ENCODE measurements at places on chromosomes 3 and 15.

DNA sequence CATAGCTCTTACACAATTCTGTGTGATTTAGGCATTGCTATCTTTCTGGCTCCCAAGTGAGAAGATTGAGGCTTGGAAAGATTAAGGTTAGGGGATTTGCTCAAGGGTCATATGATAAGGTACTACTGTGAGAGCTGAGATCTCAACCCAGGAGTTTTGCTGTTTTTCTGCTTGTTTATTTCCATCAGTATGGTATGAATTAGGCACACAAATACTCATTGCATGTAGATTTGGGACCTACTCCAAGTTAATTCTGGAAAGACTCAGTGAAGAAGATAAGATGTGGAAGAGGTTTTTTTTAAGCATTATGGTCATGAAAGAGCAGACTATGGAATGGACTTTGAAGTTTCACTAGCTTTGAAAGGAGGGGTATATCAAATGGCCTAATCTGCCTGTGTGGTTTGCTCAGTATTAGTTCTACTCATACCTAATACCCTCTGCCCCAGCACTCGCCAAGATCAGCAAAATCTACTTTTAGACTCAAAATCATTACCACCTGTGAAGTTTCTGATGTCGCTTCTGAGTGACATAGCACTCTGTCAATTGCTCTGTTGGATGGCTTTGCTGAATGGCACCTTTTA lies 12.5 kb downstream of the MBNL1 start:
- DNase-seq: no peak

- DNase-seq: no peak
Observed at GRCh38 chr15:69099941-69100340, 60.5 kb upstream of the GLCE start.

GRCh38 chr3:27861046-27862036 lies 139.2 kb upstream of the EOMES start:
- no peak for DNase-seq

- DNase-seq: no peak
Observed at GRCh38 chr15:41503669-41504010, 10.0 kb downstream of the ITPKA start.

DNA sequence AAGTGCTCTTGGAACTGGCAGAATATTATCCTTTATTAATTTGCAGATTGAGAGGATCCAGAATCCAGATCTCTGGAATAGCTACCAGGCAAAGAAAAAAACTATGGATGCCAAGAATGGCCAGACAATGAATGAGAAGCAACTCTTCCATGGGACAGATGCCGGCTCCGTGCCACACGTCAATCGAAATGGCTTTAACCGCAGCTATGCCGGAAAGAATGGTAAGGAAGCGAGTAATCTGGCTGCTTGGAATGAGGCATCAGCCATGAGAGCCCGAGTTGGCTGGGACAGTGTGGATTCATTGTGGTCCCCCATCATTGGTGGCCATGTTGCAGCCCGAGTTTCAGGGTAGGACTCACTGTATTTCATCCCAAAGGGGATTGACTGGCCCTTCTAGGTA lies 47.1 kb downstream of the PARP14 start:
- peak; percentile 2 for DNase-seq

DNA sequence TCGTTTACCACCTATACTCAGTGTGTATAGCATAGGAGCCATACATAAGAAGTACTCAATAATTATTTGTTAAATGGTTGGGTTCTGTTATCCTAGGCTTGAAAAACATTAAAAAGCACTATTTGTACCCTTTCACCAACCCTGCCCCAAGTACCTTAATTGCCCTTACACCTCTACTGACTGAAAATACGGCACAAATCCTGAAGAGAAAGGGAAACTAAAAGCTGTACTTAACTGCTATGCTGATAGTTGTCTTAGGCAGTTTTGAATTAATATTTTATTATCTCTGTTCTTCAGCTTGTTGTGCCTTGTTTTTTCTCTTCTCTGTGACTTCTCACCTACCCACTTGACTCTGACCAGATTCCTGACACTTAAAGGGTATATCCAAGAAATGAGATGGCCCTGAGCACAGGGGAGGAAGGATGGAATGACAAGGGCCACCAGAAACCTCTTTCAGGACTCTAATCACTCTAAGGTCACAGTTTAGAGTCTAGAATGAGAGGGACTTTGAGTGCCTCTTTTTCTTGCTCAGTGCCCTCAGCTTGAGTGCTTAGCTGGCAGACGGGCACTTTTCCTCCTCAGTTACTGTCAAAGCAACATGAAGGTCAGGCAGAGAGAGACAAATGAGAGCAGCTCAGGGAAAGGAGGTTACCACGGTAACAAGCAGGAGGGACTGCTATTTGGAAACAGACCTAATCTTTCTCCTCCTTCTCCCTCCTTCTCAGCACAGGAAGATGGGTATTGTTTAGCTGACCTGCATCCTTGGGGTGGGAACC lies 136.5 kb downstream of the ZNF609 start:
- DNase-seq: peak; percentile 62

Data from fibroblast of lung (primary cell).